ENCODE measurements at places on chromosomes 7 and 10. TPM values are rescaled to one million over a fixed set of nuclear protein-coding genes. Genes with fewer than 3 reads are reported as not detected.

- DNase-seq, result no peak
- no peaks in the 10 kb centered on the region for H3K27me3 ChIP-seq
- H3K4me1 ChIP-seq, result peaks cover 6% of the 10 kb centered on the region
- H3K36me3 ChIP-seq, result peaks cover 19% of the 10 kb centered on the region
- no peak overlapping the region for H3K27ac ChIP-seq
These were observed 954 bp downstream of the FSCN3 start for GRCh38 chr7:127594490-127594889.

GRCh38 chr7:143183024-143183423 lies at the start of gene TAS2R39:
Gene TAS2R39 (plus strand): TSS chr7:143183419. CDS start chr7:143183419, 0 bp downstream.
- no peak for DNase-seq
- no peak within 1 kb of the TSS for H3K27ac ChIP-seq
- H3K4me1 ChIP-seq, result no peaks in the 10 kb centered on the region
- H3K36me3 ChIP-seq, result no peaks in the 10 kb centered on the region

- no peak overlapping the region for H3K27ac ChIP-seq
- peaks cover 4% of the 10 kb centered on the region for H3K36me3 ChIP-seq
- DNase-seq, result no peak
- H3K27me3 ChIP-seq, result no peaks in the 10 kb centered on the region
These were observed 69.4 kb downstream of the DNAJB6 start for GRCh38 chr7:157405914-157406810.

DNA sequence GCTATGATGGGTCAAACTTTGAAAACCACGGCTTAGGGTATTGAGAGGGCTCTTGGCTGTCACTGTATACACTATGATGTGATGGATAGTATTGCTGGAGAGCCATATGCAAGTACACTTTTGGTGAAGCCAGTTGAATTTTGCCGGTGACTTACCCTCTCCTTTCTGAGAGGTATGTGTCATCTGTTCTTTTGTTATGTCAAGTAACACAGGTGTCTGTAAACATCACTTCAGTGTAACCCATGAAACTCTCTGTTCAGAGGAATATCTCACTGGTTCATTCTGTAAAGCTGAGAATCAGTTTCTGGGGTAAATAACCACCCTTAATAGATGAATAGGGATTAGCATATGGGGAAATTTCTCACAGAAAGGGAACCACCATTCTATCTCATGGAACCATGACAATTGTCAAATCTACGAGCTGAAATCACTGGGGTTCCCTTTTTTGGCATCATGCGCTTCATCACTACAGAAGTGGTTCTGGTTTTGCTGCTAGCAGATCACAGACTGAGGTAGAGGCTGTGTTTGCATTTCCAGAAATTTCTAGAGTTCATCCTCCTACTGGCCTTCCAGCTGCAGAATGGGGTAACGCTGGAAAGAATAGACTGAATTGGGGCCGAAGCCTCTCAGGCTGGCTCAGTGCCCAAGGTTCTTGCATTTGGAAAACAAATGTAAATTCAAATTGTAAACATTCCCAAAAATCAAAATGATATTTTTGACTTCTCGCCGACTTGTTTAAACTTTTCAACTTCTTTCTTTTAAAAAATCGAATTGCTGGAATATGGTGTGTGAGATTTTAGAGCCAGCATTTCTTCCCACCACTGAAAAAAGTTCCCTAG lies 83.3 kb upstream of the CREB5 start:
- H3K27me3 ChIP-seq, result no peaks in the 10 kb centered on the region
- H3K4me3 ChIP-seq, result no peak overlapping the region
- no peaks in the 10 kb centered on the region for H3K36me3 ChIP-seq
- no peak overlapping the region for H3K27ac ChIP-seq
- DNase-seq, result no peak

GRCh38 chr10:117540640-117541404 lies 1.7 kb upstream of the EMX2 start:
- H3K4me3 ChIP-seq, result no peak overlapping the region
- H3K36me3 ChIP-seq, result no peaks in the 10 kb centered on the region
- no peak for DNase-seq
- no peaks in the 10 kb centered on the region for H3K4me1 ChIP-seq
- no peak overlapping the region for H3K27ac ChIP-seq

- H3K27me3 ChIP-seq, result no peaks in the 10 kb centered on the region
- H3K27ac ChIP-seq, result no peak overlapping the region
- no peak for DNase-seq
- no peaks in the 10 kb centered on the region for H3K36me3 ChIP-seq
These were observed 241.7 kb upstream of the PLXNA4 start for GRCh38 chr7:132817949-132818348.

DNA sequence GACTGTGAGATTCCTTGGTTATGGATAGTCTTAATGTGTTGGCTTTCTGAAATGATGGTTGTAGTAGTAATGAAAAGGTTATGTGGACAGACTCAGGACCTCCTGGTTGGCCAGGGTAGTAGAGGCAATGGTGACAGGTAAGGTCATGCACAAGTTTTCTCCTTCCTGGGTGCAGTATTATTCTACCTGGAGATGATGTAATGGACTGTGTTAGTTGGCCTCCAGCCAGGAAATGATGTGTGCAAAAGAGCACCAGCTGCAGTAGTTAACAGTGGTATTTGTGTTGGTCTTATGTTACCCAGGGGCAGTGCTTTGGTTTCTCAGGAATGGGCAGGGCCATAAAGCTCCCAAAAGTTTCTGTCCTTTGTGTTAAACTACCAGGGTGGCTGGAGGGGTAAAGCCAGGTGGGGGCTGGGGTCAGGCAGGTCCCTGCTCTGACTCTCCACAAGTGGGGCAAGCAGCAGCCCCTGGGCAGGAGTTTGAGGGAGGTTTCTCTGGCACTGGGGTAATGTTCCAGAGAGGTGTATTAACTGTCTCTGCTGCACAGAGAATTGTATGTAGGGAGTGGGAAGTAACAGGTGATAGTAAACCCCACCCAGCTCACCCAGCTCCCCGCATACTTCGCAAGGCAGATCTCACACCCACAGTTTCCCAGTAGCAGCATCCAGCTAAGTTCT lies 36.3 kb downstream of the GPR22 start:
- peaks cover 4% of the 10 kb centered on the region for H3K36me3 ChIP-seq
- peaks cover 11% of the 10 kb centered on the region for H3K4me1 ChIP-seq
- H3K27me3 ChIP-seq, result no peaks in the 10 kb centered on the region
- no peak overlapping the region for H3K4me3 ChIP-seq

- H3K4me3 ChIP-seq, result no peak overlapping the region
- no peak for DNase-seq
- no peaks in the 10 kb centered on the region for H3K27me3 ChIP-seq
- H3K27ac ChIP-seq, result no peak overlapping the region
These were observed 179.5 kb downstream of the DNAH11 start for GRCh38 chr7:21722371-21722770.

DNA sequence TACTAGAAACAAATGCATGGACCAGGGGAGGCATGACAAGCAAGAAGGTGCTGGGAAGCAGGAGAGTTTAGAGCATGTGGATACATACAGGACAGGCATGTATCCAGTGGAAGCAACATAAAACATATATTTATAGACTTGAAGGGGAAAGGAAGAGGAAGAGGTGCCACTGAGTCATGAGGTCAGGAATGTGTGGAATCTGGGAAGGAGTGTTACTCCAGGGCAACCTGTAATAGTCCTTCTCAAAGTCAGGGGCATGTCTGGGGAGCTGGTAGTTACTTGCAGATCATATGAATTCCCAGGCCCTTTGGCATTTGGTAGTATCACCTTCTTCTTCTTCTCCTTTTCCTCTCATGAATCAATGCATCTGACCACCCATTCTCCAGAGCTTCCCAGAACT lies 246.6 kb downstream of the XPNPEP1 start:
- no peak overlapping the region for H3K4me3 ChIP-seq
- H3K36me3 ChIP-seq, result no peaks in the 10 kb centered on the region
- H3K4me1 ChIP-seq, result peaks cover 14% of the 10 kb centered on the region
- H3K27ac ChIP-seq, result peak overlapping the region; percentile 21
- H3K27me3 ChIP-seq, result no peaks in the 10 kb centered on the region

DNA sequence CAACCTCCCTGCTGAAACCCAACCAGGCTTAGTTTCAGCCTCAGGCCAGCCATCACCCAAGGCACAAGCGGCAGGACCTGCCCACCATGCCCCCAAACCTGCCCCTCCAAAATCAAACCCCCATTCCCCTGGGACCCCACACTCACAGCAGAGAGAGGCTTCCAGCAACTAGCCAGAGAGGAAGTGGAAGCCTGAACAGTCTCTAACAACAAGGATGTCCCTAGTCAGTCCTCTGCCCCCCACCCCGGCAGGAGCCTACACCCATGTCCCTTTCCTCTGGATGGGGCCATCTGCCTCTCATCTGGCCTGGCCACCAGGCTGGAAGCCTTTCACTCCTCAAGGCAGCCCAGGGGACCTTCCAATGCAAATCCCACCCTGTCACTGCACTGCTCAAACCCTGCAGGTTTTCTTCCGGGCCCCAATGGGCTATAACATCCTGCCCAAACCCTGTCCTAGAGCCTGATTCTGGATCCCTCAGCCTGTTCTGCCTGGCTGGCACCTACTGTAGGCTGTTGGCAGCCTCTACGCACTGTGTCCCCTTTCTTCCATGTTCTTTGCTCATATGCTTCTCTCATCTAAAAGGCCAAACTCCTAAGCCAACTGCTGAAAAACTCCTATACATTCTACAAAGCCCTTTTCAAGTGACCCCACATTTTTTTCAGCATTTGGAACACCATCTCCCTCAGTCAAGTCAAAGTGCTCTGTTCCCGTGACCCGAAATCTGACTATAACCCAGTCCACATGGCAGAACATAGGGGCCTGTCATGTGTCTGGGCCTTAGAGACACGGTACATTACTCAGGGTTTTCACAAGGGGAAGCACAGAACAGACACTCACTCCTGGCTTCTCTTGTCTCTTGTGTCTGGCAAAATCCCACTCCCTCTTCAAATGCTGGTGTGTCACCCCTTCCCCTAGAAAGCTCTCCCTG lies 253.3 kb downstream of the TNS3 start:
- H3K4me1 ChIP-seq, result peaks cover 15% of the 10 kb centered on the region
- peaks cover 22% of the 10 kb centered on the region for H3K36me3 ChIP-seq
- peak overlapping the region; percentile 57 for H3K4me3 ChIP-seq
- no peaks in the 10 kb centered on the region for H3K27me3 ChIP-seq
- DNase-seq, result no peak
- peak overlapping the region; percentile 7 for H3K27ac ChIP-seq

DNA sequence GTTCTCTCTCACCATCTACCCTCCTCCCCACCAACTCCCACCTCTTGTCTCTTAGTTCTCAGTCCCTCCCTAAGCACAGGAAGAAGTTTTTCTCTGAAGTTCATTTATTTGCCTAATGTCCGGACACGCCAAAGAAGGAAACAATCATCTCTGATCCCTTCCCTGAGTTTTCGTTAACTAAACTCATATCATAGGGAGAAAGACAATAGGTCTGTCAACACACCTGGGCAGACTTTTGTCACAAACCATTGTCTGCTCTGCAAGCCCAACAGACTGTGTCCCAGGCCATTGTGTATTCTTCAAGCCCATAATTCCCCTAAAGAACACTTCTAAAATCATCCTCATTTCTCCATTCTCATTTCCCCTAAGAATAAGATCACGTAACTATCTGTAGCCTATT lies 691.0 kb upstream of the MBL2 start:
- no peaks in the 10 kb centered on the region for H3K36me3 ChIP-seq
- no peak for DNase-seq
- no peak overlapping the region for H3K27ac ChIP-seq

DNA sequence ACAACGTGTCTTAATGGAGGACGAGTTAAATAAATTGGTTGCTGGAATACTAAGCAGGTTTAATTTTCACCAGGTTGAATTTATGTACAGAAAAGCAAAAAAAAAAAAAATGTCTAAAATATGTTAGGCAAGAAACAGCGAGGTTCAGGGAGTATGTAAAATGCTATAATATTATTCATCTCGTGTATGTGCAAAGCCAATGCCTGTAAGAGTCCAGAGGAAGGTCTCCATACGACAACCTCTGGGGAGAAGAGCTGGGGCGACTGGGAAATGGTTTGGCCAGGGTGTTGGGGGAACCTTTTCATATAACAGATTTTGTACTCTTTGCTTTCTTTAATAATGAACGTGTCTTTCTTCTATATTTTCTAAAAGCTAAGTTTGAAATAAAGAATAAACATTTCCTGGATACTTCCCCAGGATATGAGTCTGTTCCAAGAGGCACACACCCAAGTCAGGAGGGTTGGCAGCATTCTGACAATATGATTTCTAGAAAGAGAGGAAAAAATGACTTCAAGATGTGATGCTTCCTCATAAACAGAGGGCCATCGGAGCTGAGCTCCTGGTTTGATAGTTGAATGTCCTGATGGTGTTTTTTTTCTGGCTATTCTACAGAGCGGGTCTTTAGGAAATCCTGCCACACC lies 208.6 kb upstream of the MGMT start:
- H3K27ac ChIP-seq, result peak overlapping the region; percentile 59
- H3K36me3 ChIP-seq, result no peaks in the 10 kb centered on the region
- no peaks in the 10 kb centered on the region for H3K27me3 ChIP-seq
- DNase-seq, result peak; percentile 42
- peaks cover 17% of the 10 kb centered on the region for H3K4me1 ChIP-seq

- H3K36me3 ChIP-seq, result peaks cover 72% of the 10 kb centered on the region
- no peaks in the 10 kb centered on the region for H3K27me3 ChIP-seq
- peaks cover 54% of the 10 kb centered on the region for H3K4me1 ChIP-seq
- peak overlapping the region; percentile 89 for H3K27ac ChIP-seq
These were observed 65.0 kb downstream of the STK17A start for GRCh38 chr7:43647673-43648472.

GRCh38 chr10:75640803-75641202 lies 209.4 kb downstream of the LRMDA start:
- no peak overlapping the region for H3K4me3 ChIP-seq
- no peaks in the 10 kb centered on the region for H3K36me3 ChIP-seq
- no peak overlapping the region for H3K27ac ChIP-seq
- H3K4me1 ChIP-seq, result no peaks in the 10 kb centered on the region
- DNase-seq, result no peak

DNA sequence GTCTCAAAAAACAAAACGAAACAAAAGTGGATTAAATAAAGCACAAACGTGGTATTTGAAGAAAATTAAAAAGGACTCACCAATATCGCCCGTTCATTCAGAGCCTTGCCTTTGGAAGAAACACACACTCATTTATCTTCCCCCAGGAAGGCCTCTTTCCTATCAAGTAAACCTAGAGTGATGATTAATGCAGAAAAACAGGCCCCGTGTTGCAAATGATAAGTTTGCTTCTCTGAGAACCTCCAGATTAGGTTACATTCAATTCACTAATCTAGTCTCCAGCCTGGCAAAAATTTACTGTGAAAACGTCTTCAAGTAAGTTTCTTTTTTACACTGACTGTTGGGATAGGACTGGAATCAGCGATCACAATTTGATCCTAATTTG lies 78.0 kb upstream of the C1GALT1 start:
- no peak overlapping the region for H3K4me3 ChIP-seq
- no peak for DNase-seq
- no peaks in the 10 kb centered on the region for H3K36me3 ChIP-seq
- H3K27me3 ChIP-seq, result no peaks in the 10 kb centered on the region

The TLX1 gene
- not detected for total RNA-seq

The HECW1 gene
- total RNA-seq, result 0.27 TPM

The CPA5 gene
- total RNA-seq, result 0.42 TPM

The TMEM140 gene
- total RNA-seq, result not detected
